ENCODE measurements at places on chromosomes 1 and 21.

GRCh38 chr1:233442026-233442780 is 114.7 kb downstream of the MAP3K21 start:
- DNase-seq: no peak

DNA sequence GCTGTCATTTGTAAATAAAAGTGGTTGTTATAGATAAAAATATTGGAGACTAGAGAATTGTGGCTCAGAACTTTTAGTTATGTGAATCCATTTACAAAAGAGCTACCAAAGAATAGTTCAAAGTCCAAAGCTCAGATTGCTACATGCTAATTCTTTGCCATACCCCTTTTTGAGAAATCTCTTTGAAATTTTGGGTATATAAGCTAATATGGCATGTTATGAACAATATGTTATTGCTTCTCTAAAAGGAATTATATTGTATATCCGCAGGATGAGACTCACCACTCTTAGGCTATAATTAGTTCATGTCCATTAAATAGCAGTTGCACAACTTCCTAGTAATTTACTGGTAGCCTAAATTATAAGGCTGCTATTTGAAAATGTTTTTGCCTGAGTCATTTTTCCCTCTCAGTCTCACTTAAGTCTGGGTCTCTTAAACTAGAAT is 178.0 kb downstream of the ZNF281 start:
- DNase-seq: no peak

DNA sequence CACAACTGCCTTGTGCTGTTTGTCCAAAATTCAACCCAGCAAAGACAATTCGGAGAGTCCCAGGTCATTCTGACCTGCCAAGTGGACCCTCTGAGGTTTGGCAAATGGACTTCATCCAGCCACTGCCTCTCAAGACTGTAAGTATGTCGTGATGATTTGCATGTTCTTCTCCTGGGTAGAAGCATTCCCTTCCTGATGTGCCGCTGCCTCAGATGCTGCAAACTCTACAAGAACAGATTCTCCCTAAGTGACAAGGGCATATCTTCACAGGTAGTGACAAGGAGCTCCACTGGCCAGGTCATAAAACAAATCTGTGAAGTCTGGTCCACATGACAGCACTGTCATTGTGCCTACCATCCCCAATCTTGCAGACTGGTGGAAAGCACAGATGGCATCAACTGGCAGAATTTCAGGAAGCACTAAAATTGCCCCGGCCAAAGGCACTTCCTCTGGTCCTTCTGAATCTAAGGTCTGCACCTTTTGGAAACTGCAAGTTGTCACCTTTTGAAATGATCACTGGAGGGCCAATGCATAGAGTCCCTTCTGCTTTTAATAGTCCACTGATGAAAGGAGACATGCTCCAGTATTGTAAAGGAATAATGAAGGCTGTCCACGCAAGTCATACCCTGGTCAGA is 27.4 kb downstream of the POFUT2 start:
- no peak for DNase-seq

GRCh38 chr1:69700770-69701169 is 133.0 kb downstream of the LRRC7 start:
- DNase-seq: peak; percentile 33

DNA sequence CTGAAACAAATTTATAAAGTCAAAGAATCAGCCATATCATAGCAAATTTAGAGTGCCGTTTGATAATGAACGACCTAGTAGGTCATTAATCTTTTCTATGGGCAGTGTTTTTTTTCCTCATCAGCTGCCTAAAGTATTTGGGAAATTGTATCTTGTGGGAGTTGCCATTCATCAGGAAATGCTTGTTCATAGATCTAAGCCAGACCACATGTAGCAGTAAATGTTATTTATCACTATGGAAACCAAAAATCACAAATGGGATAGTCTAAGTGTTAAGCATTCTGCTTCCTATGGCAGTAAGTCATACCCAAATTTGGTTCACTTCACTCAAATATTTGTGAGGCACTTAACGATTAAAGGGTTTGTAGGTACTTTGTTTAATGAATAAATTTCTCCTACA is 52.9 kb downstream of the LRRC8D start:
- no peak for DNase-seq

DNA sequence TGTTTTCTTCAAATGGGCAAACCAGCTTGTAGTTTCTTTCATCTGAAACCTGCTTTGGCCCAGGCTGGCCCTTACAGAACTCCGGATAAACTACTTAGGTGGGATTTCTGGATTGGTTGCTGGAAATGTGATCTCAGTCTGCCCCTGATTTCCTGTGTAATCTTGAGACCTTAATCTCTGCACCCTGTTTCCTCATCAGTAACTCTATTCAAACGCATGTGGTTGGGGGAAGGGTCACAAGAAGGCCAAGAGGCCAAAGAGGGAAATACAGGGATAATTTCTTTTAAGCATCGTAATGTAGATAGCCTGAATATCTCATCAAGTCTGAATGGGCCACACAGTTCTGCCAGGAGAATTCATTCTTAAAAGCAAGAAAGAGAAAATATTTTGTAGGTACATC is 483.6 kb downstream of the LTN1 start:
- no peak for DNase-seq

DNA sequence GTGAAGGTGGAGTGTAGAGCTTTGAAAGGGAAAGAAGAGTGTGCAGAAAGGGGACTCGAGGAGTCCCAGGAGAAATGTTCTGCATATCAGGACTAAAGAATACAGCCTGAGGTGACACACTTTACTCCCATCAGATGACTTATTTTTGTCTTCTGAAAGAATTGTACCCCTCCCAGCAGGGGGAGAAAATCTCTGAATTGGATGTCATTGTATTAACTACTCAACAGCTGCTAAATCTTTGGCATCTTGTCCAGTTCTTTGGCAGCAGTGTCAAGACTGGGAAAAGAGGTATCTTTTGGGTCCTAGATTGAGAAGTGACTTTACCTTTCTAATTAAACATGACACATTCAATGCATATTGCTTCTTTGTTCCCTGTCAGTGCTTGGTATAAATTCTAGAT is 18.9 kb downstream of the UBE4B start:
- DNase-seq: no peak

DNA sequence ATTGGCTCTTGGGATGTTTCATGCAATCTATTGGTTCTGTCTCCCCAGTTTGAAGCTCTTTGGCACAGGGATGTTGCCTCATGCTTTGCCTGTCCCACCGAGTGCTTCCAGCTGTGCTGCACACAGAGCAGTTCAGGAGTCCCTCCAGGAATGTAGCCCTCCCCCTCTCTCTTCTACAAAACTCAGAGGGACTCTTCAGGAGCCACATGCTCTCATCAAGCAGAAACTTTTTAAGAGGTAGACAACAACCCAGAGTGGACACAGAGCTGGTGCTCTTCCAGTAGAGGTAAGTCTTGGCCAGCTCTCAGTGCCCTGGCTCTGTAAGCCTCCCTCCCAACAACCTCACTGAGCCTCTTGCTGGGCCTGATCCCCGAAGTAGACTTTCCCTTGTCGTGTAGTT is 11.6 kb upstream of the ZNF697 start:
- DNase-seq: no peak

GRCh38 chr1:52709016-52709415 is 10.9 kb upstream of the COA7 start:
- DNase-seq: no peak

- DNase-seq: no peak
Measured at GRCh38 chr1:202238914-202239313, 45.3 kb downstream of the LGR6 start.

Measured in brain microvascular endothelial cell (primary cell).